Lower leg skin (tissue), 4 donors: ENCODE measurements at places on chromosomes 6 and 20. TPM values are rescaled to one million over a fixed set of nuclear protein-coding genes. Genes with fewer than 3 reads are reported as not detected.

DNA sequence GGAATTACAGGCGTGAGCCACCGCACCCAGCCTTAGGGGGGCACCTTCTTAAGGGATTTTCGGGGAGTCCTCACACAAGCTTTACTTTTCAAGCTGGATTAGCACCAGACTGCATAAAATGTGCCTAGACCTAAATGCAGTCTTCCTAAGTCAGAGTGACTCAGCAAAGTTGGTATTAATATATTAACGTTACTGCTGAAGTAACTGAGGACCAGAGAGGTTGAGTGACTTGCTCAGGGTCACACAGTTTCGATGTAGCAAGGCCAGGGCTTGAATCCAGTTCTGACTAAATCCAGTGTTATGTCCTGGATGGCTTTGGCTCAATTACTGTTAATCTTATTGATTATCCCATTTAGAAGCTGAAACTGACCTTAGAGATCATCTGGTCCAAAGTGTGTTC, 13.4 kb downstream of the EDEM2 start:
- DNase-seq: no peak

GRCh38 chr6:51675020-51675921, 412.1 kb downstream of the PKHD1 start:
- DNase-seq: no peak

- DNase-seq: no peak
These were observed 125.0 kb upstream of the DOK5 start for GRCh38 chr20:54350415-54350814.

DNA sequence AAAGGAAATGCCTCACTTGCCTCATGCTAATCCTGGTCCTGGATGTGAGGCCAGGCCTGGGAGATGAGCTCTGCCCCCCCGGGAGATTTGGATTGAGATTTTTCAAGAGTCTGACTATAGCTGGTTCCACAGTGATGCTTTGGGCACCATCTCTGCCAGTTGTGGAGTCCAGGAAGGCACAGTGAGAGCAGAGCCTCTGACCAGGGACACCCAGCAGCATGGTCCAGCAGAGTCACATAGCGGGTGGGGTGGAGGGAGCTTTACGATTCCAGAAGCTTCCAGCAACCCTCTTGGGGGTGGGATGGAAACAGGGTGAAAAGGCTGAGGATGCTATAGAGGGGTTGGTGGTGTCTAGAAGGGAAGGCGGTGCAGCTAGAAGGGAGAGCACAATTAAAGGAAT, 8.7 kb downstream of the SLC32A1 start:
- no peak for DNase-seq

DNA sequence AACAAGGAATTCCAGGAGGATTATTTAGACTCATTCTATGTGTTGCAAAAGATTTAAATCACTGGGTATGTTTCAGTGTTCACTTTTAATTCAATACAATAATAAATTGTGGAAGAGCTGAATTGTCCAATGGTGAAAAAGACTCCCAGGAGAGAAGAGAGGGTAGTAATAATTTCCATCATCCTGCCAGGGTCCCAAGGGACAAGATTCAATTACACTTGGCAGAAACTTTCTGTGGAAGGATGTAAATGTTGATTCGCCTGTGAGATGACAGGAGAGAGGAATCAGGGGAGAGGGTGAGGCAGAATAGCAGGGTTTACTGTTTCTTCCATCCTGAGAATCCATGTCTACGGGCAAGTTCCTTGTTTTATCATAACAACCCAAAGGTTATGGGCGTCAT, 342.7 kb downstream of the ESR1 start:
- no peak for DNase-seq

DNA sequence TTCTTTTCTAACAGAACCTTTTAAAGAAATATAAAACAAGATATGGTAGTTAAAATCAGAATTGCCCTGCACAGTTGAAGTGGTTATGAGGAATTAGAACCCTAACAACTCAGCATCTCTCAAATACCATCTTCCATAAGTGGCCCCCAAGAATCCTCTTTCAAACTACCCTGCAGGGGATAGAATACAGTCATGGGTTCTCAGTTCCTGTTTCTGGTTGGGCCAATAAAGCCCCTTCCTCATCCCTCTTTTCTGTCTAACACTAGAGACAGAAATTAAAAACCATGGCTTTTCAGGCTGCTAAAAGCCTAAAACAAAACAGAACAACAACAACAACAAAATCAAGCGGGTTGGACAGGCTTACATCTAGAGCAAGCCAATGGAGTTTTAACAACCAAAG, 6.7 kb upstream of the LCA5 start:
- no peak for DNase-seq

DNA sequence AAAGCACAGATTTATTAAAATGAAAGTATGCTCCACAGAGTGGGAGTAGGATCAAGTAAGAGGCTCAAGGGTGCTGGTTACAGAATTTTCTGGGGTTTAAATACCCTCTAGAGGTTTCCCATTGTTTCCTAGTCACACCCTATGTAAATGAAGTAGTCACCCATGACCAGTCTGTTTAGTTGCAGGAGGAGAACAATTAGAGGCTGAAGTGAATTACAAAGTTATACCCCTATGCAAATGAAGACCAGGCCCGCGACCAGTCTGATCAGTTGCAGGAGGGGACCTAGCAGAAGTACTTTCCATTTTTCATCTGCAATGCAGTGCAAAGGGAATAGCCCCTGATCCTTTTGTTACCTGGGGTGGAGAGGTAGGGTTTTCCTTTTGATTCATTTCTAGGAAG, 11.8 kb upstream of the FILIP1 start:
- no peak for DNase-seq

GRCh38 chr6:41657131-41658094, 19.1 kb downstream of the MDFI start:
- DNase-seq: no peak

DNA sequence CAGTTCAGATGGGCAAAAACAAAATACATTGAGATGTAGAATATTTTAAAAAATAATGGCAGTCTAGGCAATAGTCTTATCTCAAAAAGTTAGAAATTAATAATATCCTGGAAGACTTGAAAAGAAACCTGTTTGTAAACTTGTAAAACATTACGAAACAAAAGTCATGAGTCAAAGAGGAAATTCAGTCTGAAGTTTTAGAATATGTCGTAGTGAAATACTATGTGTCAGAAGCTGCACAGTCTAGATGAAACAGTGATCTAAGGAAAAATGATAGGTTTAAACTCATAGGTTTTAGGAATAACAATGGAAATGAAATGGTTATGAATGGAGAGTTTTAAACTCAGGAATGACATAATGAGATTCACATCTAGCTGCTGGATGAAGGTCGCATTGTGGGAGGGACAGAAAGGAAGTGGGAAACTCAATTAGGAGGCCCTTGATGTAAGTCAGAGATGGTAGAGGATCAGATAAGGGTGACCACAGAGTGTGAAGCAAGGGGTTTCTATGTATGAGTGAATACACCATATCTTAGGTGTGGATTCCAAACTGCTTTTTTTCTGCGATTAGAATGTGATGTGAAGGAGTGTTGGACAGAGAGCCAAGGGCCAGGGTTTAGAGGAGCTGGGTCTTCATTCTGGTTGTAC, 2.8 kb downstream of the SNRPB2 start:
- DNase-seq: no peak

DNA sequence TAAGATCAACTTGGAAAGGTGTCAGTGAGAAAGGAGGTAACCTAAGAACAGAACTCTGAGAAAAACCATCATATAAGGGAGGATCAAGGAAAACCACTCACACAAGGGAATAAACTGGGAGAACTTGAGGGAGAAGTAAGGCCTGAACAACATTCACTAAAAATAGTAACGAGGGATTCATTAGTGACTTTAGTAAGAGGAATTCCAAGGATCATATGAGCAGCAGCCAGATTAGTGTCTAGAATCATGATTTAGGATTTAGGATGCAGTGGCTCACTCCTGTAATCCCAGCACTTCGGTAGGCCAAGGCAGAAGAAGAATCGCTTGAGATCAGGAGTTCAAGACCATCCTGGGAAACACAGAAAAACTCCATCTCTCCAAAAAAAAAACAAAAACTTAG, 376.5 kb upstream of the MARCKS start:
- DNase-seq: no peak

- DNase-seq: no peak
These were observed 268.8 kb downstream of the ARID1B start for GRCh38 chr6:157045831-157046454.

DNA sequence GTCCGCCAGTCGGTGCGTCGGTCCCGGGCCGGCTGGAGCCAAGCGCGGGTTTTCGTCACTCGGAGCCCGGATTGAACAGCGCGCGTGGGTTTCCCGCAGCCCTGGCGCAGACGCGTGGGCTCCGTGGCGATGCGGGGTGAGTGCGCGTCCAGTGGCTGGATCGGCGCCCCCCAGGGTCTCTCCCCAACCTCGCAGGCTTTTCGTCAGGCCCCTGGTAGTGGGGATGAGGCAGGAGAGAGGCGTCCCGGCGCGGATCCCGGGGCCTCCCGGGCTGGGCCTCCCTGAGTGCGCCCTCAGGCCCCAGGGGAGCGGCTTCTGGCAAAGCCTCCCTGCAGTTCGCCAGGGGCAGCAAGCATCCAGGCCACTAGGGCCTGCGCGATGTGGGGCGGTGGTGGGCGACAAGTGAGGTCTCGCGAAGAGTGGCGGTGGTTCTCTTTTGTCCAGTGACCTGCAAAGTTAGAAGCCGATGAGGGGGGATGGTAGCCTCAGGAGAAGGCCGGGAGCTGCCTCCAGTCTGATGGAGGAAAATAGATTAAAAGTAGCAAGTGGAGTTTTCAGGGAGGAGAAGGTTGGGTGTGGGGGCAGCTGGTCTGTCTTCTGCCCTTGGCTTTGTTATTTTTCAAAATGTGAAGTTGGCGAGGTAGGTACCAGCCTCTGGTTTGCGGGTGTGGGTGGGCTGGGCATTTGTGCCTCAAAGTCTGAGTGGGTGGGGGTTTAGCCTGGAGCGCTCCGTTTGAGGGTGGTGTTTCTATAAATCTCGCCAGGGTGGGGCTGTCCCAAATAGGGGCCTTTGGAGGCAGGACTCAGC, 1.6 kb downstream of the TOX2 start:
- no peak for DNase-seq

- DNase-seq: no peak
These were observed 28.8 kb upstream of the IL17A start for GRCh38 chr6:52157301-52157941.

- DNase-seq: no peak
These were observed 32.4 kb upstream of the CAP2 start for GRCh38 chr6:17361013-17361412.

- no peak for DNase-seq
These were observed 9.0 kb upstream of the ZC3H12D start for GRCh38 chr6:149493761-149494320.

DNA sequence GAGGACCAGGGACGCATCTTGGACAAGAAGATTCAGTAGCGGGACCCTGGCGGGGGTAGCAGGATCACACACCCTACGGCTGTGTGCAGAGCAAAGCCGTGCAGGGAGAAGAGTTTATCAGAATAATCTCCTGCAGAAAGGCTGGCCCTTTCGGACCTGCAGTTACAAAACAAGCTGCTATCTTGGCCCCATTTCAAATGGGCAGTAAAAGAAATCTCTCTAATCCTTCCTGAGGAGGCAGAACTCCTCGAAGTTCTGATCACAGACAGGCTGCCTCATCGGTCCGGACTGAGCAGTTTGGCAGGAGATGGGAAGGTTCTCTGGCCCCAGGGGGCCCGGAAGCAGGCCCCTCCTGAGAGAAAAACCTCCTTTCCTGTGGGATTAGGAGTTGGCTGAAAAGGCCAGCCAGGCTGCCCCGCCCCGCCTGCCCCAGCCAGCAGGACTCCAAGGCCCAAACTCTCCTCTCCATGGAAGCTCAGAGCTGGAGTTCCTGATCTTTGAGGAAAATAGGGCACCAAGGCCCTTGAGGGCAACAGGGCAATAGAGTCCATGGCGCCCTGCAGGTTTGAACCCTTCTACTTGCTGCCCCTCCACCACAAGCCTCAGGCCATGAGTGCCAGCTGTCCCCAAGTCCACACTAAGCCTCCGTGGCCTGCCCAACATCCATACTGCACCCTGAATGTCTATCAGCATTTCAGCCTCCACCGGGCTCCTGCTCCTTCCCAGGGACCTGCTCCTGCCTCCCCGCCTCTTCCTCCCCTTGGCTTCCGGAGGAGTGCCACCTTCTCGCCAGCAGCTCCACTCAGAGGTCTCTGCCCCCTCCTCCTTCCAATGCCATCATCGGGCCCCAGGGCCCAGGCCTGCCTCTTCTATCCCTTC, 141.3 kb downstream of the PREX1 start:
- DNase-seq: no peak

GRCh38 chr6:39260456-39260855, 31.2 kb upstream of the KCNK5 start:
- no peak for DNase-seq

DNA sequence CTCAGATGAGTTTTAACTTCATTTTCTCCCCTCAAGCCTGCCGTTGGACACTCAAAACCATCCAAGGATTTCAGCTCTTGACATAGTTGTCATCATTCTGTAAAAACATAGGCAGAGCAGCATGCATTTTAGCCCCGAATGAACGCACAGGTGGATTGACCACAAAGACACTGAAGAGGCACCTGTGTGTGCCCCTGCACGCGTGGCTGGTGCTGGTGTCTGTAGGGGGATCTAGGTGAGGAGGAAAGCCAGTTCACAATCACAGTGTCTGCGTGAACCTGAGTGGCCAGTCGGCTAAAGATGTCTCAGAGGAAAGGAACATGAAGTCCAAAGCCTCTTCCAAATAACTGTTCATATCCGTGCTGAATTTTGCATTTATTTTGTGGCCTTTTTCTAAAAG, 309.2 kb downstream of the QKI start:
- no peak for DNase-seq

- DNase-seq: no peak
These were observed 27.5 kb upstream of the RPS6KA2 start for GRCh38 chr6:166654573-166654972.

GRCh38 chr6:151044465-151045441, 179.3 kb downstream of the MTHFD1L start:
- peak; percentile 28 for DNase-seq

GRCh38 chr20:5895626-5896025, 54.7 kb downstream of the TRMT6 start:
- no peak for DNase-seq

GRCh38 chr6:133969285-133969920, 16.4 kb downstream of the TBPL1 start:
- DNase-seq: no peak

- DNase-seq: peak; percentile 94
These were observed 34.2 kb upstream of the B4GALT5 start for GRCh38 chr20:49747707-49748524.

DNA sequence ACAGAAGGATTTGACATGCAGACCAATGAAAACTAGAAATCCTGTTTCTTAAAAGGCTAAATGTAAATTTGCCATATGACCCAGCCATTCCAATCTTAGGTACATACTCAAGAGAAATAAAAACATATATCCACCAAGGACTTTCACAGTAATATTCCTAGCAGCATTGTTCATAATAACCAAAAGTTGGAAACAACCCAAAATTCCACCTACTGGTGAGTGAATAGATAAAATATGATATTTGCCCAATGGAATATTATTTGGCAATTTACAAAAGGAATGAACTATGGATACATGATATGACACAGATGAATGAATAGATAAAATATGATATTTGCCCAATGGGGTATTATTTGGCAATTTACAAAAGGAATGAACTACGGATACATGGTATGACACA, 22.7 kb downstream of the MTCL3 start:
- DNase-seq: no peak

- no peak for DNase-seq
These were observed 11.6 kb downstream of the LAMA5 start for GRCh38 chr20:62355516-62355877.

GPSM3 gene
- 0.69 TPM for total RNA-seq

CRISP2 gene
- total RNA-seq: not detected

SNRNP48 gene
- 12.6 TPM for total RNA-seq

OXT gene
- total RNA-seq: not detected

GPX5 gene
- total RNA-seq: not detected

SSTR4 gene
- total RNA-seq: not detected

BCAS1 gene
- 1.8 TPM for total RNA-seq

YIPF3 gene
- 82.6 TPM for total RNA-seq

ZNF322 gene
- total RNA-seq: 9.2 TPM

TNFRSF6B gene
- 7.1 TPM for total RNA-seq

KIF25 gene
- total RNA-seq: not detected
